ENCODE measurements at places on chromosomes 6 and 20.
A peak's percentile ranks its signal among the peaks of the same experiment; 100 is the strongest.

- no peak for DNase-seq
These were observed 2.8 kb upstream of the FOXC1 start for GRCh38 chr6:1606780-1607515.

DNA sequence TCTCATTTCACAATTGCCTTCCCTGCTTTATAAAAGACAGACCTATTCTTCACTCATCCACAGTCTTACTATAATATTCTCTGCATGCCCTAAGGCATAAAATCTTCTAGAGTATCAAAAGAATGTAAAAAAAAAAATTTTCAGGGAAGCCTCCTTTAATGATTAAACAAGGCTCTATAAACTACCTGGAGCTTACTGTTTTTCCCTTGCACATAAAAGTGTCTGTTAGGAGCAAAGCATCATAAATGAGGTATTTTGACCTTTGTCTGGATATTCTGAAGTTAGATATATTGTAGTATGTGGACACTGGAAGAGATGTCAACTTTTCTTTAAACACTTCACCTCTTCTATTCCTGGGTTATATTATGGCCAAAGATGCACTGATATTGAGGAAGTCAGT lies 97.5 kb downstream of the ARHGAP18 start:
- DNase-seq = no peak

GRCh38 chr6:168804331-168804730 lies 363.3 kb downstream of the SMOC2 start:
- DNase-seq = no peak

DNA sequence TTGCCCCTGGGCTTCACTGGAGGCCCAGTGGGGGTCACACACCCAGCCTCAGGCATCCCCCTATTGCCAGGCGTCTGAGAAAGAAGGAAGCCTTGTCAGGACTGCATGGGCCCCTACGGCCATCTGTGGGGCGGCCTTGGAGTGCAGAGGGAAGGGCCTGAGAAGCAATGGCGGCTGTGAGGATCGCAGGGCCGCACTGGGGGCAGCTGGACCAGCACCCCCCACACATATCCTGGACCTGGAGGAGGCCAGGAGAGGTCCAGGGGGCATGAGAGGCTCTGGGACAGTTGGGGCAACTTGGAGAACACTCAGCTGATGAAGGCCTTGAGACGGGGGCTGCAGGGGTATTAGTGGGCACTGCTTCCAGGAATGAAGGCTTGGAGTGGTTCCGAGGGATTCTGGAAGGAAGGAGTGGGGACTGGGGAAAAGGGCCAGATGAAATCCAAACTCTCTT lies 16.5 kb downstream of the MDFI start:
- DNase-seq = no peak

DNA sequence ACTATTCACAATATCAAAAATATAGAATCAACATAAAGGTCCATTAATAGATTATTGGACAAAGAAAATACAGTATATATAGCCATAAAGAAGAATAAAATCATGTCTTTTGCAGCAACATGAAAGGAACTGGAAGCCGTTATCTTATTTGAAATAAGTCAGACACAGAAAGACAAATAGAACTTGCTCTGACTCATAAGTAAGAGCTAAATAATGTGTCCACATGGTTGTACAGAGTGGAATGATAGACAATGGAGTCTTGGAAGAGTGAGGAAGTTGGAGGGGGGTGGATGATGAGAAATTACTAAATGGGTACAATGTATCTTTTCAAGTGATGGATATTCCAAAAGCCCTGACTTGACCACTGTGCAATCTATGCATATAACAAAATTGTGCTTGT lies 613.5 kb downstream of the PHF3 start:
- no peak for DNase-seq

DNA sequence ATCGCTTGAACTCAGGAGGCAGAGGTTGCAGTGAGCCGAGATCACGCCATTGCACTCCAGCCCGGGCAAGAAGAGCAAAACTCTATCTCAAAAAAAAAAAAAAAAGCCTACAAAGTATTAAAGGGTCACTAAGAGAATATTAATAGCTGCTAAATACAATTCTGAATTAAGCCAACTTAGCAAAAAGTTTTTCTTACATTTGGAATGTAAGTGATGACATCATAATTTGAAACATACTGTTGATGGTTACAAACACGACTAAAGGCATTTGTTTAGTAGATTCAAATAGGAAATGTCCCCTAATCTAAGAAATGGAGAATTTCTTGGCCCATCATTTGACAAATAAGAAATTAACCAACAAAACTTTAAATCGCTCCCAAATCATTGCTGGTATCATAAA lies 282.8 kb downstream of the RNGTT start:
- DNase-seq = no peak

- no peak for DNase-seq
These were observed 46.0 kb downstream of the MAPK14 start for GRCh38 chr6:36073587-36073986.

DNA sequence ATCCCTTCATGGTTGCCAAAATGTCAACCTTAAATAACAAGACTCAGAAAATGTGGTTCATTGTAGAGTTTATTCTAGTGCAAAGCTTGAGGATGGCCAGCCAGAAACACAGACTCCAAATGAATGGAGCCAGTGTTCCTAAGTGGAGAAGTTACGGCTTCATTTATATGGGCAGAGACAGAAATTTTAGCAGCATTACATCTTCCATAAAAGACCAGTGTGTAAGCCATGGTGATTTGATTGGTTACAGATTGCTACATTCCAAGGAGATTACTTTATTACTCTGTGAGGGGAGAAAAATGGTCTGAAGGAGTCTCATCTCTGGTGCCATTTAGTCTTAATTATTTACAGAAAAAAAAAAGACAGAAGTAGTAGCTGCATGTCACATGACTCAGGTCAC lies 97.8 kb downstream of the OTOR start:
- DNase-seq = no peak

DNA sequence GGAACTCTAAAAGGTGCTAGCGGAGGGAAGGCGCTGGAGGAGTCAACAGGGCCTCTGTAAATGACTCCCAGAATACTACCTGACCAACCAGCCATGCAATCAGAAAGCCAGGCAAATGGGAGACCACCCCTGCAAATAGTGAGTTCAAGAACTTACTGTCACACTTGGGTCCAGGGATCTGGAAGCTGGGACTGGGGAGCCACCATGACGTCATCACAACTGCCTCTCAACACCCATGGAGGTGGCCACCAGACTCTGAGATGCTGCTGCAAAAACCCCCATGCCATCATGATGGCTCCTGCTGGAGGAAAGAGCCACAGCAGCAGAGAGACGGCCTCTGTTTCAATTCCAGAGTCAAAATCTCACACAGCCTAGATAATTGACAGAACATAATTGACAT lies 8.5 kb upstream of the PDYN start:
- DNase-seq = no peak

DNA sequence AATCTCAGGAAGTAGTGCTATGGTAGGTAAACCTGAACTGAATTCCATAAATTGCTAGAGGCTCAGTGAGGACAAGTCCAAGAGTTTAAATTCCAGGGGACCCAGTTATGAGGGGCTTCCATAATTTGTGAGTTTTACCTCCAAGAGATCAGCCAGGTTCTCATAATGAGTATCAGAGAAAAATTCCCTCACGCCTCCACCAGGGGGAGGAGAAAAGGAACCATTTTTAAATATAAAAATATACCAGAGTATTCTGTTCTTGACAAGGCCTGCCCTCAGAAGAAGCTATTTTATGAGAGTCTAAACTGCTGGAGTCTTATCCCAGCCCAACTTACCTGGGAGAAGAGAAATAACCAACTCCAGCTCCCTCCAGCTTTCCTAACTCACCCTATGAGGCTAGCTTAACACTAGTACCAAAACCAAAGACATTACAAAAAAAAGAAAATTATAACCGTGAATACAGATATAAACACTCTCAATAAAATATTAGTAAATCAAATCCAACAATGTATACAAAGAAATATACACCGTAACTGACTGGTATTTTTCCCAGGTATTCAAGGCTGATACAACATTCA lies 158.7 kb downstream of the TFAP2A start:
- no peak for DNase-seq

- no peak for DNase-seq
These were observed 784.4 kb downstream of the MAFB start for GRCh38 chr20:39904476-39905112.

- DNase-seq = no peak
These were observed 126.3 kb downstream of the CDKAL1 start for GRCh38 chr6:20660534-20660933.

DNA sequence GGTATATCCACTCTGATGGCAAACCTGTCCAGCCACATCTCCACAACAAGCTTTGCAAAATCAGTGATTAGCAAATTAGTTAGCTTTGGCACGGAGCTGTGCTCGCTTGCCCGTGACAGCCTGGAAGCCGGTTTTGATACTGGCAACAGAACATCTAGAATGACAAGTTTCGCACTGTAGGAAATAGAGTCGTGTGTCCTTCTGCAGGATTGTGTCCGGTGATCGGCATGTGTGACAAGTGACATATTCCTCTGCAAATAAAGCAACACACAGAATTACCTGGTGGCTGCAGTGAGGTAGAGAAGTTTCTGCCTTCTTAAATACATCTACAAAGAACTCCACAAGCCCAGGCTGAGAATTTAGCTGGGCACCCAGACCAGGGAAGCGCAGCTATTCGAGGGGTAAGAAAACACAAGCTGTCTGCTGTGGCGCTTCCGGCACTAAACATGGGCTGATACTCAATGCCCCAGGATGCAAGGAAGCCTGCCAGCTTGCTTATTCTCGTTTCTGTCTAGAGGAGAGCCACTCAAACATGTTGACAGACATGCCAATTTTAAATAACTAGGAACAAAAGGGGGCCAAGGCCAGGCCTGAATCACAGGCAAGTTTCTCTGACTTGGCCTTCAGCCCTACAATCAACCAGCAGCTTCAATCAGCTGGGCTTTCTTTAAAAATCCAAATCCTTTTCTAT lies 22.2 kb downstream of the EIF2S2 start:
- DNase-seq = no peak

GRCh38 chr6:170367241-170367640 lies 60.7 kb downstream of the FAM120B start:
- no peak for DNase-seq

GRCh38 chr6:24719125-24719971 lies at the start of gene C6orf62:
Gene C6orf62 (minus strand): TSS chr6:24719154. CDS start chr6:24718668, 486 bp downstream.
- peak; percentile 26 for DNase-seq

- DNase-seq = no peak
These were observed 18.3 kb downstream of the SLC16A10 start for GRCh38 chr6:111105578-111105977.

GRCh38 chr20:54389596-54390280 lies 85.7 kb upstream of the DOK5 start:
- no peak for DNase-seq

DNA sequence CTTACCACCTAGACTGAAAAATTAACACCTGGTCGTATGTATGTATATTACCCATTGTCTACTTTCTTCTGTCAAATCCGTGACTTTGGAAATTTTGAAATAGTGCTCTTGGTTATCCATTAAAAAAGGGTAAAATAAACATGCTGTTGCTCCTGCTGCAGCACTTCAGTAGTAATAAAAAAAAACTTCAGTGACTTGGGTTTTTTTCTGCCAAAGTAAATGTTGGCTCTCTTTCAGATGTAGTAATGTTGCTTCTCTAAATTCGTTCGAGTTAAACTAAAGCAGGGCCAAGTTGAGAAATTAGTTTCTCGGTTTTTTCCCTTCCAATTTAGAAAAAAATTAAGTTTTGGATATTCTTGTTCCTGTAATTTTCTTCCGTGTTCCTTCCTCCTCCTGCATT lies 34.2 kb downstream of the JARID2 start:
- no peak for DNase-seq

GRCh38 chr20:25194333-25194972 lies 1.1 kb upstream of the ENTPD6 start:
- DNase-seq = no peak

DNA sequence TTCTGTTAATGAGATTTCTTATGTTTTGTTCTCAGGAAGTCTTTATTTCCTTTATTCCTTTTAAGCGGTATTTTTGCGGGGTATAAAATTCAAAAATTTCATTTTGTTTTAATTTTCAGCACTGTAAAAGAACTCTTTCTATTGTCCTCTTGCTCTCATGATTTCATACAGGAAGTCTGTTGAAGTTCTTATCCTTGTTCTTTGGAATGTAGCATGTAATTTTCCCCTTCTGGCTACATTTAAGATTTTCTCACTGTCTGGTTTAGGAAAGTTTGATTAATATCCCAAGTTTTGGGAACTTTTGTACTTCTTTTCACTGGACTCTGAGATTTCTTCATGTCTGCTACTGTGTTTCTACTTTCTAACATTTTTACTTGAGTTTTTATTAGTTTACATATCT lies 581.4 kb upstream of the GJE1 start:
- no peak for DNase-seq

GRCh38 chr20:36040571-36040970 lies 72.2 kb downstream of the CNBD2 start:
- no peak for DNase-seq

DNA sequence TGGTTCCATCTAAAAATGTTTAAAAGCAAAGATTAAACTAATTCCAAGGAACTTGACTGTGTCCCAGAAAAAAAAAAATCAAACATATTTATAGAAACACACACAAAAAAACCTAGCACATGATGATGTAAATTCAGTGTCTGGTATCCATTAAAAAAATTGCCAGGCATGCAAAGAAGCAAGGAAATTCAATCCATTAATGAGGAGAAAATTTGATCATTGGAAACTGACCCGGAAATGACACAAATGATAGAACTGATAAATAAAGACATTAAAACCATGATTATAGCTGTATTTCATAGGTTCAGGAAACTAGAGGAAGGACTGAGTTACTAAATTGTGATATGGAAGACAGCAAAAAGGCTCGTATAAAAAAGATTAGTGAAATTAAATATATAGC lies 34.7 kb downstream of the PDYN start:
- DNase-seq = no peak

DNA sequence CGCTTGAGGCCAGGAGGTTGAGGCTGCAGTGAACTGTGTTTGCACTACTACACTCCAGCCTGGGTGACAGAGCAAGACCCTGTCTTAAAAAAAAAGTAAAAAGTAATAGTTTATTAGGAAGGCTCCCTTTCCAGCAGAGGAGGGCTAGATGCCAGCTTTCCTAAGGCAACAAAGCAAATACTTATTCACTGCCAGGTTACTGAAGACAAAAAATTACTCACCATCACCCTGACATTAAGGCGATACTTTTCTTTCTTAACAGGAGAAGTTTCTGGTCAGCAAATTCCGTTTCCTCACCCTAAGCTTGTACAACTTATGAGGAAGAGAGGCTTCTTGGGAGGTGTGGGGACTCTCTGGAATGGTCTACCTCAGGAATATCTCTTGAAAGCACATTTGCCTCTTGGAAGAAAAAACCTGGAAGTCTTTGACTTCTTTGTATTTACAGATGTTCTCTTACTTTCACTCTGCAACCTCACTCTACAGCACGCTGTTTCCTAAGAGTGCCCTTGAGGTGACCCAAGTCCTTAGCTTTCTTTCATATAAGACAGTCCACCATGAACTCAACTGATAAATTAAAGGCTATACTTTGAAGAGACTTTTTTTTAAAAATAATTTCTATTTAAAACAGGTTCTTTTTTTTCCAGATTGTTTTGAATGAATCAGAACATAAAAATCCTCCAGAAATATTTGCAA lies 52.9 kb upstream of the TRAF3IP2 start:
- no peak for DNase-seq

DNA sequence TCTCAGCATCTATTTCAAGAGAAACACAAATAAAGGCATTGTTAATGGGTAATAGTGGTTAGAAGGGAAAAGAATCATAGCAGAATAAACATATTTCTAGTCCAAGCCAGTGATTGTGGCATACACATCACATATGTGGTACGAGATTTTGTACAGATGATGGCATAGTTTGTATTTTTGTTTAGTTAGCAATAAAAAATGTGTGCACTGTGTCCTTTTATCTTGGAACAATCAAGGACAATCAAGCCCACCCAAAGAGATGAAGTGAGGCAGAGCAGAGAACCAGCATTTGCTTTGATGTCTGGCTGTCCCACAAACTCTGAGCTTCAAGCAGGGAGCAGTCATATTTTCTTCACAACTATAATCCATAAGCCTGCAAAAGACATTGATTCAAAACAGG lies 256.5 kb upstream of the CHD6 start:
- no peak for DNase-seq

All from stimulated activated CD8-positive, alpha-beta memory T cell treated with anti-CD3 and anti-CD28 coated beads, Interleukin-7, amount 100 ng/mL, for 4 hours (primary cell).